Tongue (tissue), 3 donors: ENCODE measurements at places on chromosomes 3 and 15. TPM values are rescaled to one million over a fixed set of nuclear protein-coding genes. Genes with fewer than 3 reads are reported as not detected.

Gene CLDN11
- total RNA-seq, result 4.1 TPM

Gene IL5RA
- 0.31 TPM for total RNA-seq

Gene RARB
- 14.4 TPM for total RNA-seq

Gene SERINC4
- total RNA-seq, result 0.10 TPM

Gene HIGD2B
- not detected for total RNA-seq

Gene UTS2B
- total RNA-seq, result not detected

Gene GABRR3
- not detected for total RNA-seq

Gene CHMP2B
- 35.5 TPM for total RNA-seq

Gene CLDN16
- not detected for total RNA-seq

Gene SERP1
- 94.0 TPM for total RNA-seq

Gene SLC38A3
- 1.2 TPM for total RNA-seq

Gene CPN2
- total RNA-seq, result not detected

Gene TM4SF4
- not detected for total RNA-seq

Gene ACAA1
- total RNA-seq, result 42.0 TPM
